ENCODE measurements at places on chromosomes 5 and 9.
A peak's percentile ranks its signal among the peaks of the same experiment; 100 is the strongest.

GRCh38 chr5:76688836-76689235, 27.1 kb upstream of the F2R start:
- peak; percentile 52 for DNase-seq

DNA sequence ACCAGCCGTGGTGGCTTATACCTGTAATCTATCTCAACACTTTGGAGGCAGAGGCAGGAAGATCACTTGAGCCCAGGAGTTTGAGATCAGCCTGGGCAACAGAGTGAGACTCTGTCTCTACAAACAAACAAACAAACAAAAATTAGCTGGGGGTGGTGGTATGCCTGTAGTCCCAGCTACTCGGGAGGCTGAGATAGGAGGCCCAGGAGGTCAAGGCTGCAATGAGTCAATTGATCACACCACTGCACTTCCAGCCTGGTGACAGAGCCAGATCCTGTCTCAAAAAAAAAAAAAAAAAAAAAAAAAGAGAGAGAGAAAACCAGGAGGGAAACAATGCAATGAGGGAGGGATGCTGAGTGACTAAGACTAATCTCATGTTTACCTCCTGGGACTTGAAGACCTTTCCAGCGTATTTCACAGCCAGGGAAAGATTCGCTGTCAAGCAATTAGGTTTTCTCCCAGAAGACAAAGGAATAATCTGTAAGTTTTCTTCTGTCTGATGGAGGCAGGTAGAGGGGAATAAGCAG, 51.1 kb upstream of the MIER3 start:
- DNase-seq = no peak

- DNase-seq = peak; percentile 83
Observed at GRCh38 chr9:121289026-121289771, 21.2 kb downstream of the GSN start.

DNA sequence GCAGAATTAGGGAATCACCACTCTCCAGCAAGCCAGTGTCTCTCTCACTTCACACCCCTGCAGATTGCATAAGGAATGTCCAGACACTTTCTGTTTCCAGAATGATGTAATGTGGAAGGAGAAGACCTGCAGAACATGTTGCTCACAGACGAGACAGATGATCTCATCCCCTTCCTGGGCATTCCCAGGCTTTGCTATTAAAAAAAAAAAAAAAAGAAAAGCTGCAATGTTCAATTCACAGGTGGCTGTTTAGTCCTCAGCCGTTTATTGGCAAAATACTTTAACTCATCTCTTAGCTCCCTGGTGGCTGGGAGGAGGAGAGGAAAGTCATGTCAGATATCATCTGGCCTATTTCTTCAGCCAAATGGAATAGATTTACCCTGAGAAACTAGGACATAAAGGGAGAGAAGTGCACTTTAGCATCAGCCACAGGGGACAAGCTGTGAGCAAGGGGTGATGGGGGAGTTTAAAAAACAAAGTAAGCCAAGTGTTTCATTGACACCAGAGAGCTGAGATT, 95.9 kb upstream of the TNC start:
- DNase-seq = peak; percentile 96

DNA sequence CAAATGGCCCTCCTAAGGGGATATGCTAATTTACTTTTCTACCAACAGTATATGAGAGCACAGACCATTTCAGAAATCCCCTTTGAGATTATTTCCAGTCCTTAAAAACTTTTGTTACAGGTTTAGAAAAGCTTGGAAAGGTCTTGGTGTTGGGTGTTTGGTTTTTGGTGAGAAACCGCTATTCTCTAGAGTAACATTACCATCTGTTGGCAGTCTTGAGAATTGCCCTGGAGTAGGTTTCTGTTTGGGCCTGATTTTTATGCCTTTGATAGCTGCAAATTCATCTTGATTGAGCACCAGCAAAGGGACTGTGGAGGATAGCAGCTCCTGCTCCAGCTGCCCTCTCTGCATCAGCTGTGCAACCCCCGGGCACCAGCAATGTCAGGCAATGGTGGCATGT, 8.0 kb downstream of the NUDT2 start:
- peak; percentile 23 for DNase-seq

- peak; percentile 83 for DNase-seq
Observed at GRCh38 chr5:66933066-66933465, 263.5 kb downstream of the CD180 start.

DNA sequence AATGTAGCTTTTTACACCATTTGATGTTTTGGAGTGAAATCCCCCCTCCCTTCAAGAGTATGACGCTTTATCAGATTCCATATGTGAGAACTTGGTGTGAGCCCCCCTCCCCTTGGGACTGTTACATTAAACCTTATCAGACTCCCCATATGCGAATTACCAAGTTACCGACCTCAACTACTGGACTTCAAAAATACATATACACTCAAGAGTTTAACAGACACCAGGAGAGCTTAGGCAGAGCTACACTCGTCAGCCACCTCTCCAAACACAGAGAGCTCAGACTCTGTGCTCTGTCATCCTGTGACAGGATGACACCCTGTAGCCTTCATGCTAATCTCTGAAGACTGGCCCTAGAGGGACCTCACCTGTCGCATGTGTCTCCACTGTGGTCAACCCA, 50.2 kb downstream of the FAM114A2 start:
- DNase-seq = no peak
